ENCODE measurements at places on chromosomes 13 and 19.
A peak's percentile ranks its signal among the peaks of the same experiment; 100 is the strongest.

DNA sequence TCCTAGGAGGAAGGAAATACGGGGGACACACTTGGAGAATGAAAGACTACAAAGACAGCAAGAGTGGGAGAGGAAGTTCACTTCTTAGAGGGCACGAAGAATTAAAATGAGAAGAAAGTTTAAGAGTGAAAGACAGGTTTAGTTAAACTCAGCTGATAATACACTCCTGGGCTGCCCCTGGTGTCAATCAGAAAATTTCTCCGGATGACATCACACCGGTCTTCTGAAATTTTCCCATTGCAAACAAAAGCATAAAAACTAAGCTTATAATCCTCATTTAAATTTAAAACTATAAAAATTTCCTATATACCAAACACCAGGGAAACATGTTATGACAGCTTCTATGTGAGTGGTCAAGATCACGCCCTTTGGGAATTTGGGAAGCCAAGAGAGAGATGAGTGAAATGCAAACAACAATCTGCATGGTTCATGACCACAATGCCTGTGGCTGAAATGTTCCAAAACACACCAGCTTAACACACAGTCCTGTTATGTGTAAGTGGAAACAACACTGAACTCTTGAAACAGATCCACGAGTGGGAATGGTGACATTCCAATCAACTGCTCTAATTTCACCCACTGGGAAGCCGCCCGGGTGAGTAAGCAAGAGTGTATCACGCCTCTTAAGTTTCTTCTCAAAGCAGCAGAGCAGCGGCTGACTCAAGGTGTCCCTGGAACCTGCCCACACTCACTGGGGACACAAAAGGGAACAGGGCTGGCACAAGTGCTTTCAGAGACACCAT, 49.0 kb downstream of the BRD4 start:
- DNase-seq: peak; percentile 53

DNA sequence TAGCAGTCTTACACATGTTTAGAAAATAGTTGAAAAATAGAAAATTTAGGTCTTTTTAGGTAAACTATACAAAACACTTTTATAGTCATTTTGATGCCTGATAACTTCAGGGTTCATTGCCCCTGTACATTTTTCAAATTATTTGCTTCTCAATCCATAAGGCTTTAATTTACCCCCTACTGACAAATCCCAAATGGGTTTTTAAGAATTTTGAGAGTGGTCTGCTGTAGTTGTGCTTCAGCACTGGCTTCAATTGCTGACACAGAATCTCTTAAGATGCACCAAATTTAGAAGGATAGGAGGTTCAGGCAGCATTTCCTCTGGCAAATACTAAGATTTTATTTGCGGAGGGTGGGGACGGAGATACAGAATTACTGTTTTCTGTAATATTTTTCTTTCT, 89.4 kb downstream of the PCCA start:
- DNase-seq: no peak

DNA sequence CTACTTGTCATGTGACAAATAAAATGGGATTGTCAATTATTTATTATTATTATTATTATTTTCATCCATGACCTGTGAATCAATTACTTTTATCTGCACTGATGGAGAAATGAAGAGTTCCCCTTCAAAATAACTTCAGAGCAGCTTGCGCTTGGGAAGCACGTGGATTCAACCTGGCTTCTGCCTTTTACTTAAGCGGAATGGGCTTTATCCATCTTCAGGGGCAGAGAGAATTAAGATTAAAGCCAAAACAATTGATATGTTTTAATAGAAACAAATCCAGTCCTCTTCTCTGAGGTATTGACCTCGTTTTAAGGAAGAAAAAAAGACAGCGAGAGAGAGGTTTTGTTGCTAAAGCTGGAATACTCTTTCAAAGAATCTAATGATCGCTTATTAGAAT, 876 bp downstream of the SACS start:
- DNase-seq: no peak

DNA sequence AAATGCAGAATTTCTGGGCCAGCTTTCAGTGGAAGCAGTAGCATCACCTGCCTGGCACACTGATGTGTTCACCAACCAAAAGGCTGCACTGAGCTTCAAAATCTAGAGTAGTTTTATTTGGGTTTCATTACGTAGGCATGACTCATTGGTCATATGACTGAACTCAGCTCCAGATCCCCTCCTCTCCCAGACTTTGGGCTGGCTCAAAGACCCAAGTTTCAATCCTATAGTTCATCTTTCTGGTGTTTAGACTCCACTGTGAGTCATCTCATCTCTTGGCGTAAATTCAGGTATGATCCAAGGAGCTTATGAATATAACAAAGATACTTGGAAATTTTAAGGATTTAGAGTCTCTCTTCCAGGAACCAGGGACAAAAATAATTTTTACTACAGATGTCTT, 17.7 kb downstream of the ZMYM5 start:
- peak; percentile 91 for DNase-seq

DNA sequence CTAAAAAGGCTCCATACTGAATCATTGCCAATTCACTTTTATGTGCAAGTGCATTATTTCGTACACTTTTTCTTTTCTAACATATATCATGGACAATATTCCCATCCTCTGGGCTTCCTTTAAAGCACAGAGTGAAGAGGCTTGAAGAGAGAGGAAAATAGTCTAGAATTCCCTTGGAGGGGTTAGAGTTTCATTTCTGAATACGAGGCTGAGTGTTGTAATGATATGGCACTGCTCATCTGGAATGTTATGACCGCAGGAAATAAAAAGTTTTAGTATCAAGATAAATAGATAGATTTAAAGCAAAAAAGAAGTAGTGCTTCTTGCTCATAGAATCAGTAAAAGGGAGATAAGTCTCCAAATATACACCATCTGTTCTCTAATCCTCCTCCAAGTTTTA, 412.3 kb upstream of the SLITRK1 start:
- no peak for DNase-seq

DNA sequence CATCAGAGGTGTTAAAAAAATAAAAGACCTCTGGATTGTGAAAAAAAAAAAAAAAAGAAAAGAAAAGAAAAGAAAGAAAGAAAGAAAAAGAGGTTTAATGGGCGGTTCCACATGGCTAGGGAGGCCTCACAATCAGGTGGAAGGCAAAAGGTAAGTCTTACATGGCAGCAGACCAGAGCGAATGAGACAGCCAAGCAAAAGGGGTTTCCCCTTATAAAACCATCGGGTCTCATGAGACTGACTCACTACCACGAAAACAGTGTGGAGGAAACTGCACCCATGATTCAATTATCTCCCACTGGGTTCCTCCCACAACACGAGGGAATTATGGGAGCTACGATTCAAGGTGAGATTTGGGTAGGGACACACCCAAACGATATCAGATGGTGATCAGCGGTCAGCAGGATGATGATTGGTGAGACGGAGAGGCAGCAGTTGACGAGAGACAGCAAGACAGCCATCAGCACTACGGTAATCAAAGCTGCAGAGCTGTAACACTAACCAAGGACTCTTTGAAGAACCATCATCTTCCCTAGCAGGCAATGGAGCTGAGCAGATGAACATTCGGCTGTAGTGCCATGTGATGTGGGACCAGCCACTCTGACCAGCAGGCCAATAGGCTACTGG, 3.9 kb upstream of the CD209 start:
- no peak for DNase-seq

GRCh38 chr19:17448131-17448967, at the start of gene TMEM221:
TMEM221 (minus strand) TSS chr19:17448668; CDS start chr19:17448462, 206 bp downstream.
- no peak for DNase-seq

DNA sequence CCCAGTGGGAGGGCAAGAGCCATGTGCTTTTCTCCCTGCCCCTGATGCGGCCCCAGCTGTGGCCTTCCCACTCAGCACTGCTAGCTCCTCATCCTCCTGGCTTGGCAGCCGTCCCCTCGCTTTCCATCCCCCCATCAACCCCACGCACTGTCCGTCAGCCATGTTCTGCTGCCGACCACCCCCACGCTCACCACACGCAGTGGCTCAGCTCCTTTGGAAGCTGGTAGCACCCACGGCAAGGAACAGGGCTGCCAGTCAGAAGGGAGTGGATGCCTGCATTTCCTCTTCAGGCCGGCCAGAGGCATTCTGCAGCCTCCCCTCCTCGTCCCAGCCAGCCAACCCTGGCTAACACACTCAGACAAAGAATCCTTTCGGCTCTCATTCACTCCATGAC, 6.3 kb downstream of the CALM3 start:
- no peak for DNase-seq

GRCh38 chr13:72295153-72295552, 428.1 kb upstream of the DACH1 start:
- no peak for DNase-seq

GRCh38 chr13:64289702-64290101, 2874.1 kb upstream of the PCDH20 start:
- DNase-seq: no peak

GRCh38 chr19:48629599-48630295, 7.4 kb downstream of the DBP start:
- no peak for DNase-seq

DNA sequence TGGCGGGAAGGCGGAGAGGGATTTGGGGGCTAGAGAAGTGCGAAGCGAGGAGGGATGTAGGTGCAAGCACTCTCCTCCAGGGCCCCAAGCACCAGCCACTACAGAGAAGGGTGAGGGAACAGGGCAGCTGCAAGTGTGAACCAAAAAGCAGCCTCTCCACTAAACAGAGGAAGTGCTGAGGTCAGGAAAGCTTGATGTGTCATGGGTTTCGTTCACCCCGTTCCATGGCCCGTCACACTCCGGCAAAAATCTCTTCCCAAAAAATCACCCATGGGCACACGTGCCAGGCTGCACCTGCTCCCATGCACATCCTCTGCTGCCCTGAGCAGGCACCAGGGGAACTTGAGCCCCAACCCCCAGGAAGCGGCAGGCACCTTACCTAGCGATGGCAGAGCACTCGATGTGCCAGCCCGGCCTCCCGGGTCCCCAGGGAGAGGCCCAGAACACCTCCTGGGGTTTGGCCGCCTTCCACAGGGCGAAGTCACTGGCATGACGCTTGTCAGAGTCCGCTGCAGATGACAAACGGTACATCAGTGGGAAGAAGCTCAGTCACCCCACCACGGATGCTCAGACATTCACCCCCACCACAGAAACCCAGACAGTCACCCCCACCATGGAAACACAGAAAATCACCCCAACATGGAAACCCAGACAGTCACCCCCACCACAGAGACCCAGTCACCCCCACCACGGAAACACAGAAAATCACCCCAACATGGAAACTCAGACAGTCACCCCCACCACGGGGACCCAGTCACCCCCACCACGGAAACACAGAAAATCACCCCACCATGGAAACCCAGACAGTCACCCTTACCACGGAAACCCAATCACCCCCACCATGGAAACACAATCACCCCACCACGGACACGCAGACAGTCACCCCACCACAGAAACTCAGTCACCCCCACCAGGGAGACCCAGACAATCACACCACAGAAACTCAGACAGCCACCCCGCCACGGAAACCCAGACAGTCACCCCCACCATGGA, 29.0 kb downstream of the CARS2 start:
- no peak for DNase-seq

GRCh38 chr19:28972058-28972852, 240.7 kb downstream of the UQCRFS1 start:
- DNase-seq: no peak

DNA sequence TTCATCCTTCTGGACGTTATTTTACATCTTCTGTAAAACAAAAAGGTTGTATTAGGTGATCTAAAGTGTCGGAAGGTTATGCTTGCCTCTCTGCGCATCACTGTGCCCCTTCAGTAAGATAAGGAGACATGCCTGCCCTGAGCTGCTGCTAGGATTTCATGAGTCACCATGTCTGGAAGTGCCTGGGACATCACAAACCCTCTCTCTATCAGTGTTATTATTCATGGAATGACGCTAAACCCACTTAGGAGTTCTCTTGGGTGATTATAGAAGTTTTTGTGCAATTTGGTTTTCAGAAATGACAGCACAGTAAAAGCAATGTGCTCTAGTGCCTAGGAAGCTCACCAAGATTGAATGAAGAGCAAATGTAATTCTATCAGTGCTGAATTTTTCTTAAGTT, 617.7 kb downstream of the DCT start:
- DNase-seq: no peak

- DNase-seq: no peak
Observed at GRCh38 chr19:41426116-41426841, 895 bp downstream of the B3GNT8 start.

DNA sequence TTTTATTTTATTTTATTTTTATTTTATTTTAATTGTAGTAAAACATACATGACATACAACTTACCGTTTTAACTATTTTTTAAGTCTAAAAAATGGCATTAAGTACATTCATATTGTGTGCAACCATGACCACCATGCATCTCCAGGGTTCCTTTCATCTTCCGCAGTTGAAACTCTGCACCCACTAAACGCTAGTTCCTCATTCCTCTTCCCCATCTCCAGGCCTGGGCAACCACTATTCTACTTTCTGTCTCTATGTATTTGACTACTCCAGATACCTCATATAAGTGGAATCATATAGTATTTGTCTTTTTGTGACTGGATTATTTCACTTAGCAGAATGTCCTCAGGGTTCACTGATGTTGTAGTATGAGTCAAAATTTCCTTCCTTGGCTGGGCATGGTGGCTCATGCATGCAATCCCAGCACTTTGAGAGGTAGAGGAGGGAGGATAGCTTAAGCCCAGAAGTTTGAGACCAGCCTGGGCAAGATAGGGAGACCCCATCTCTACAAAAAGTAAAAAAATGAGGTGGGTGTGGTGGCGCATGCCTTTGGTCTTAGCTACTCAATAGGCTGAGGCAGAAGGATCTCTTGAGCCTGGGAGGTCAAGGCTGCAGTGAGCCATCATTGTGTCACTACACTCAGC, 55.7 kb upstream of the ZNF507 start:
- DNase-seq: no peak

DNA sequence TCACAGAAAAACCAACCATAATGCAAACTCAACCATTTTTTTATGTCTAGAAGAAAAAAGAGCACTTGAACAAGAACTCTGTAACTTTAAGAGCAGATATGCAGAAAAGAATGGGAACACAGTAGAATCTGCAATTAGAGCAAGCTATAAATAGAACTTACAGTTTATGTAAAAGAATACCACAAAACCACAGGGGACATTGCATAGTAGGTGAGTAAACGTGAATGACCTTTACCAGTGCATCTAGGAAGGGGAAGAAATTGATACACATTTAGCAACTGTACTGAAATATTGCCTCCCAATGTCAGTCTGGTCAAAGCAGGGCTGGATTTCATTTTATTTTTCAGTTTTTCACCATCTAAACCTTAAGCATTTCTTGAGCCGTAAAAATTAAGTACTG, 242.2 kb upstream of the EDNRB start:
- DNase-seq: peak; percentile 14

DNA sequence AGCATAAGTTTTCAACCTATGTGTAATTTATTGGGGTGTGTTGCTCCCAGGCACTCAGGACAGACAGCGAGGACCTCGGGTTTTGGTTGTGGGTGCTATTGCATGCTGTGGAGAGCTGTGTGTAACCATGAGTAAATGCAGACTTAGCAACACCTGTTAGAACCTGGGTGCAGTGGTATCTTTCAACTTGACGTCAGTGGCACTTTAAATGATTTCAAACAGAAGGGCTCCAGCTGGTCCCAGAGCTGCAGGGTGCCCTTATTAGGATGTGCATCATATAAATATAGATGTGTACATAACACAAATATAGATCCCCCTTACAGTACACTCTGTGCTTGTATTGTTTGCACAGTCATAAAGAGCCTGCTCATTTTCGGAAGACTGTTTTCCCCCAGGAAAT, 228.3 kb upstream of the IRS2 start:
- DNase-seq: no peak
